ENCODE measurements at places on chromosomes 5 and 9.

GRCh38 chr9:110615498-110615897 is 36.0 kb upstream of the SVEP1 start:
- no peak for DNase-seq

- no peak for DNase-seq
These were observed 979.9 kb upstream of the DMAC1 start for GRCh38 chr9:8779478-8779877.

DNA sequence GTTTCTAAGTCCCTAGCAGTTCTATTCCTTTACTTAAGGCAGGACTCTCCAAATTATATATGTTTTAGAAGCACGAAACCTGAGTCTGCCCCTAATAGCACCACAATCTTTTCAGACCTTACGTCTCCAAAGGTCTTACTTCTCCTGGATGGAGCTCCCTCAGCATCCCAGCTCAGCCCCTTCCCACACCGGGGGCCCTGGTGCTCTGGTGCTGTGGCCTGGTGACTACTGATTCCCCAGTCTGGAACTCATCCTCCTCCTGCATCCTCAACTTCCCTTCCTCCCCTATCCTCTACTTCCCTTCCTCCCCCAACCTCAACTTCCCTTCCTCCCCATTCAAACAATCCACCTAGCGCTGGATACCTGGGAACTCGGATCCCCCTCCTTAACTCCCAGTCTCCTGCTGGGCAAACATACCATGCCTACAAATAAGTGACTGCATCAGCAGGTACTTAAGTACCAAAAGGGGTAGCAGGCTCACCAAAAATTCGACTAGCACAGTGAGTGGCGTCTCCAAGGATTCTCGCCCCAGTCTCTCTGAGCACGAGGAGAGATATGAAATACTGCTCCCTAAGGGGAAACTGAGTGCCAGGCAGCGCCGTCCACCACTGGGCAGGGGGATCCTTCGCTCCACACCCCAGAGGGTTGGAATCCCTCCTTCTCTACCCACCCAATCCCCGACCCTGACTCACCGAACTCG is 831 bp downstream of the IGFBPL1 start:
- DNase-seq, result no peak

DNA sequence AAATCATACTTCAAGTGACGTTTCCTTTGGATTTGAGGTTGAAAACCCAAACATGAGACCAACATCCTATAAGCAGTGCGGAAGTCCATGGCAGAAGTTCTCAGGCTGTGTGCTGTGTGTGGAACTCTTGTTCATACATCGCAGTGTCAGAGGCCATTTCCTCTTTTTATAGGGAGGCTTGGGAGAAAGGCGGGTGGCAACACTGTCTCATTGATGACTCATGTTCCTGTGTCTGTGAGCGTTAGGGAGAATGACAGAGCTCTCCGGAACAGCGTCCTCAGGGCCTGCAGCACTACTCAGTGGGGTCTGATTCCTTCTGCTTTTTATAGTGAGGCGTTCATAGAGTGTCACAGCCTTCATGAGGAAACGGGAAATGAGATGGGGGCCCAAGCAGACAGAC is 98.8 kb upstream of the BASP1 start:
- peak; percentile 43 for DNase-seq

GRCh38 chr9:97907632-97908031 is 14.7 kb downstream of the TRMO start:
- DNase-seq, result no peak

All from head of caudate nucleus (tissue), 42 donors.